Stimulated activated CD4-positive, alpha-beta T cell treated with anti-CD3 and anti-CD28 coated beads, Interleukin-1b, Interleukin-23, amount 100 ng/mL, for 1 hour (primary cell): ENCODE measurements at places on chromosomes 1 and 21.
A peak's percentile ranks its signal among the peaks of the same experiment; 100 is the strongest.

DNA sequence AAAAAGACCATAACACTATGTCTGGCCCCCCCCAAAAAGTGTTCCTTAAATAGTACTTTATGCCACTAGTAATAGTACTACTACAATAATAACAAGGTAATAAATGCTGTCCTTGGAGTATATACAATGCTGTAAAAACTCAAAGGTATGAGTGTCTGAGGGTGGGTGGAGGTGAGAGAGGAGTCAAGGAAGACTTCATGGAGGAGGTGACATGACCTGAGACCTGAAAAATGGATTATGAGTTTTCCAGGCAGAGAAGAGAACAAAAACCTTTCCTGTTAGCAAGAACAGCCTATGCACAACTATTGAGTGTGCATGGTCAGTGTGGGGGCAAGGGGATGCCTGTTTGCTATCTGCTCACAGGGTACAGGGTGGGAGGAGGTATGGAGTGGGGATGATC is 290.2 kb upstream of the USP24 start:
- DNase-seq: no peak

- no peak for DNase-seq
Measured at GRCh38 chr1:59368008-59368670, 71.2 kb downstream of the FGGY start.

GRCh38 chr1:49026230-49026811 is 249.6 kb upstream of the BEND5 start:
- no peak for DNase-seq

DNA sequence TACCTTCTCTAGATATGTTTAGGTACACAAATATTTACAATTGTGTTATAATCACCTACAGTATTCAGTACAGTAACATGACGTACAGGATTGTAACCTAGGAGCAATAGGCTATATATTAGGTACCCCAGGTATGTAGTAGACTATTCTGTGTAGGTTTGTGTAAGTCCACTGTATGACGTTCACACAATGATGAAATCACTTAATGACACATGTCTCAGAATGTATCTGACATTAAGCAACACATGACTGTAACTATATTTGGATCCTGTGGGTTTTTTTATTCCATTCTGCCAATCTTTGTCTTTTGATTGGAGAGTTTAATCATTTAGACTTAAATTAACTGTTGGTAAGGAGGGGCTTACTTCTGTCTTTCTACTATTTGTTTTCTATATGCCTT is 52.1 kb downstream of the STYXL2 start:
- DNase-seq: no peak

DNA sequence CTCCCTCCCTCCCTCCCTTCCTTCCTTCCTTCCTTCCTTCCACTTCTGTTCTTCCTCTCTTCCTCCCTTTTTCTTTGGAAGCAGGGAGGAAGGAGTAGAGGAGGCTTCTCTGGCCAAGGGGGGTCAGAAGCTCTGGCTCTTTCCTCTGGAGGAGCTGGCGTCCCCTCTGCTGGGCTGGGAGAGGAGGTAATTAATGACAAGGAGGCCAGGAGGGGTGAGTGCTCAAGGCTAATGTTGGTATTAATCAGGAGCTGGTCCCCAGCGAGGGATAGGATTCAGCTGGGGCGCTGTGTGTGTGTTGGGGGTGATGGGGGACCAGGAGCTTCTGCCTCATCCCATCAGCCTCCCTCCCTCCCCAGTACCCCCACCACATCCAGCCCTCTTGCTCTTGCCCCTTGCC is 6.2 kb upstream of the PEAR1 start:
- no peak for DNase-seq

DNA sequence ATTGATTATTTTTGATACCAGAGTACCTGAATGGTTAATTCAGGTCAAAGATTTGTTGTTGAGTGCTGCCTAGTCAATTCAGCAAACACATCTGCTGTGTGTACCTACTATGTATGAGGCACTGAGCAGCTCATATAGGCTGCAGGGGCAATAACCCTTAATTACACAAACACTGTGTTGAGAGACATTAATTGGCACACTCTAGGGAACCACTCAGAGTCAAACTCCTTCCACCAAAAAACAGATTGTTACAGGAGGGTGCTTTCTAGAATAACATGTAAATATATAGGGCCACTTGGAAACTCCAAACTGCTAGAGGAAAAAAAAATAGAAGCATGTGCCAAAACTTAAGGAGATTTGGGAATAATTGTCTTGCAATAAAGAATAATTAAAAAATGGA is 31.3 kb downstream of the UBE2U start:
- no peak for DNase-seq

- DNase-seq: peak; percentile 94
Measured at GRCh38 chr1:27044613-27045151, 32.0 kb upstream of the TENT5B start.

DNA sequence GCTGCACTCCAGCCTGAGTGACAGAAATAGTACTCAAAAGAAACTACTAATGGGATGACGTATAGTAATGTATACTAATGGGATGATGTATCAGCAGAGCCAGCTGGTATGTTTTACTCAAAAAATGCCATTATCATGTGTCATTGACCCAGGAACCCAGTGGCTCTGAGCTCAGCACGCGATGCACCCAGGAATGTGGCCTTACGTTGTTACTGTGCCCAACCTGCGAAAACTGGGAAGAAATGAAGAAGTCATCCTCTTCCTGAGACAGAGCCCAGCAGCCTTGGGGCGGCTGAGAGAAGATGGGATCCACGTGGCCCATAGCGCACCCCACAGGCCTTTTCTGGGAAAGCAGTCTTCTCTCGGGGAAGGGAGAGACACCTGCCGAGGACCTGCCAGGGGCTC is 8.8 kb downstream of the UBE2J2 start:
- no peak for DNase-seq

DNA sequence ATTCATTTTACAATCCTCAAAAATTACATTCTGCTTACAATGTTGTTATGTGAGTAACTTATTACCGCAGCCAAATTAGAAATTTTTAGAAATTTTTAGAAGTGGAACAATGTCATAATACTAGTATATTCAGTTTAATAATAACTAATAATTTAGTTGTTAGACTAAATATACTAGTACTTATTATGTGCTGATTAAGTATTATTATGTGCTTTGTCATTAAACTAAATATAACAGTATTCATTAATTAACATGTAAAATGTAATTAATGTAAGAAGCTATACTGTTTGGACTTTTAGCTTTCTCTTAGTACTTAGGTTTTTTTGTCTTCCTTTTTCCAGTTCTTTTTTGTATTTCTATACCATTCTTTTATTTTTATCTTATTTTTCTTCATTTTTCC is 15.3 kb downstream of the ODR4 start:
- DNase-seq: no peak

DNA sequence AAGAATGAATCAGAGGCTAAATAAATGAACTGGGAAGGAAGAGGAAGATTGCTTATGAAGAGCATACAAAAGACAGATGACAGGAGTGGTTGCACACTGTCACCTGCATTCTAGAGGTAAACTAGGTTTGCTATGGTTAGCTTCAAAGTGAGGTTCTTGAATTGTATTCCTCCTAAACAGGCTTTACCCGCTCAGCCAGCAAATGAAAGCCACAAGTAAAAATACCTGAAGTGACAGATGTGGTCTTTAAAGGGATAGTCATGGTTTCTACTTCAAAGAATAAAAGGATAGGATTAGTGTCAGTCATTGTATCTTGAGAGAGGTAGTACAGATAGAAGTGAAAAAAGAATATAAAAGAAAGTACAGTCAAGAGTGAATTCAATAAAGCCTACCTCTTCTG is 32.4 kb upstream of the PRDX6 start:
- DNase-seq: no peak

- DNase-seq: no peak
Measured at GRCh38 chr1:86504895-86505563, 36.3 kb downstream of the CLCA1 start.

DNA sequence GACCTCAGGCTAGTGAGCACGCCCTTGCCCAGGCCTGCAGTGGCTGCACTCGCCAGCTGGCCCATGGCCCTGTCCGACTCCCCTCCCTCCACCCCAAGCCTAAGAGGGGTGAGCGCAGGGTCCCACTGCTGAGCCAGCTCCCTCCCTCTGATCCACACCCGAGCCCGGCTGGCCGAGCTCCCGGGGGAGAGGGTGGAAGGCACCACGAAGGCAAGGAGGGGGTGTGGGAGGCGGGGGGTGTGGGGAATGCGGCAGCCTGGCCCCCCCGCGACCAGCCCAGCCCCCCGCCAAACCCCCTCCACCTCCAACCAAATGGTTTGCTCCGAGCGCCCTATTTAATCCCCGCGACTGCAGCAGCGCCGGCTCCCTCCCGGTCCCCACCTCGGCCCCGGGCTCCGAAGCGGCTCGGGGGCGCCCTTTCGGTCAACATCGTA is at the start of gene CADM3:
TSS of gene CADM3 (plus strand) at position 362 of the 434 bp plus-strand sequence. CDS start 151 bp downstream, outside the sequence.
- no peak for DNase-seq

- no peak for DNase-seq
Measured at GRCh38 chr1:224497714-224498573, 63.3 kb upstream of the WDR26 start.

- no peak for DNase-seq
Measured at GRCh38 chr1:165485716-165486115, 40.8 kb upstream of the RXRG start.

DNA sequence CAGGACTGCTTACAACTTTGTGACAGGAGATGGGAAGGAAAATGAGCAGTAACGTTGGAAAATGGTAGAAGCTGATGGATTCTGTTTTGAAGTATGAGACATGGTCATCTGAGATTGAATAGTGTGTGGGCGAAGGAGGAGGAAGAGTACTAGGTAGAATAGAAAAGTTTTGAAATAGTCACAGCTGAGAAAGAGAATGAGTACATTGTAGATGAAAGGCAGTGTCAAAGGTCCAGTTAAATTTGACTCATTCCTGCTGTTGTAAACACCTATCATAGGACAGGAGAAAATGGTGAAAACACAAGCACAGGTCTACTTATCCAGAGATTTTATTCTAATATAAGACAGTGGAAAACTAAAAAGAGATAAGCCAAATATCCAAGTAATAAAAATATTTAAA is 56.8 kb upstream of the CFHR3 start:
- DNase-seq: no peak

GRCh38 chr1:246066573-246066972 is 440.5 kb downstream of the SMYD3 start:
- no peak for DNase-seq

DNA sequence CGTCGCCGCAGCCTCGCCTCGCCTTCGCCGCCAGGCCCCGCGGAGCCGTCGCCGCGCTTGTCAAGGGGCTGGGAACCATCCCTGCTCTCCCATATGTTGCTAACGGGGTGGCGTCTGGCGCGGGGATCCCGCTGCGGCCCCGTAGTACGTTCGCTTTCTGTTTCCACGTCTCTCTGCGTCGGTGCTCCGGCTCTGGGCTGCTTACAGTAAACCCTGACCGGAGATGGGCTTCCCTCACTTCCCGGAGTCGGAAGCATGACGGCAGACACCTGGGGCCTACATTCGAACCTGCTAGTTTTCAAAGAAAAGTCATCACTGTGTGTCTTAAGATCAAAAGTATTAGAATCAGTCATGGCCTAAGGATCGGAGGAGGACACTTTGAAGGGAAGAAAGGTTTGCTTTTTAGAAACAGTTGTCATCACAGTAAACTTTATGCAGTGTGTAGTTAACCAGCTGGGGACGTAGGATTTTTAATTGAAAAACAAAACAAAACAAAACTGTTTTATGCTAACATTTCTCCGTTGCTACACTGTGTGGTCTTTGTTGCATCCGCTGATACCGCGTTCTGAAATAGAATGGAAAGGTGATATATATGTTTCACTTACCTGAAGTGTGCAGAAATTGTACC is 69.0 kb downstream of the SLC35A3 start:
- peak; percentile 36 for DNase-seq

DNA sequence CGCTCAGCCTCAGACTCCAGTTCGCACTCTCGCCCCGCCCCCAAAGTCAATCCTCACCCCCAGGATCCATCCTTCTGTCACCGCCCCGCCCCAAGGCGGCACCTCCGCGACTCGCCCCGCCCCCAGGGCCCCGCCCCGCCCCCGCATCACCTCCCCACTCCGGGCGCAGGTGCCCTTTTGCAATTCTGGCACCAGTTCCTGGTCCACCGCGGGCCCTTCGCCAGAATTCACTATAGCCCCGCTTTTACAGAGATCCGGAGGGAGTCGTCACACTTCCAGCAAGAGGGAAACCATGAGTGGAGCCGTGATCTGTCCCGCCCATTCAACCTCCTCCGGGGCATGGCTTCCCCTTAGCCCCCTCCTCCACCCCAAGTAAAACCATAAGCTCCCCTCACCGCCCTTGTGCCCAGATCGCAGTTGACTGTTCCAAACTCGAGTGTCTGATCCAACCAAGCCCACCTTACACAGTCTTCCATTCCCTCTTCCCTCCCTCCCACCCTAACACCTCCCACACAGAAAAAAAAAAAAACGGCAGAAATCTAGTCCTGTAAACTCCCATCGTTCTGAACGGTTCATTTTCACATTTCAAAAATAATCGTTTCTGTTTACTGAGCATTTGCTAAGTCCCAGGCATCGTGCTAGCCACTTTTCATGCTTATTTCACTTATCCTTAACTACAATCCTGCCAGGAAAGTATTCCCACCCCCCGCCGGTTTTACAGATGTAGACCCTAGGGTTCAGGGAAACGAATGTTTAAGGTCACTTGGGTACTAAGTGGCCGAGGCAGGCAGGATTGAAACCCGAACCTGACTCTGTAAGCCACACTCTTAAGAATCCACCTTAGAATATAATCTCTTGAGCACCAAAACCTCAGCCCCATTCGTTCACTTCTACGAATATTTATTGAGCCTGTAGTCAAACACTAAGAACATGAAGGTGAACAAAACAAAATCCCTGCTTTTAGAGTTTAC is 1.3 kb upstream of the DNAJC16 start:
- DNase-seq: no peak

DNA sequence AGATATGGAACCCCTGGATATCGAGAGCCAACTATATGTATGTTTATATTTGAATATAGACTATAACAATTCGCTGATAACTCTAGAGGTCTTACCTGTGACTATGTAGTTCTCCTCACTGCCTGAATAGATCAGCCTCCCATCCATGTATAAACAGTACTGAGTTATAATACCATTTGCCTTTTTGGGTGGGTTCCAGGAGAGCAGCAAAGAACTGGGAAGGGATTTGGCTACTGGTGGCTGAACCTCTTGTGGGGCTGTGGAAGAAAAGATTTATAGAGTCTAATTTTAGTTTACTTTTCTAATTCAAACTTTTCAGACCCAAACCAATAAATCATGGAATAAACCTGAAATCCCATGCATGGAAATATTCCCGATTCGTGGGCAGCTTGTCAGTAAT is 376.9 kb downstream of the USH2A start:
- no peak for DNase-seq

DNA sequence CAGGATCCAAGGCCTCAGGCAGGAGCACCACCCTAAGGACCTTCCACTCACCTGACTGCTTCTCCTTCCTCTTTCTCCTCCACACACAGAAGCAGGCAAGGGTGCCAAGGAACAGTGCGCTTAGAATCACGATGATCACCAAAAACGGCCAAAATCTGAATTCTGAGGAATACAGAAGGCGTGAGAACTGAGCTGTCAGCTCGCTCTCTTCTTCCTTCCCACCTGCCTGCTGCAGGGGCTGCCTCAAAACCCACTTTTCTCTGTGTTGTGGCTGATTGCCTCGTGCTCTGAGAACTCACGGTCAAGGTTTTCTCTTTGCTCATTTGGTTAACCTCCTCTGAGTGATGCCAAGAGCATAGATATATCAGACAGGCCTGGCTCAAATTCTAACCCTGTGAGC is 23.8 kb downstream of the CD244 start:
- no peak for DNase-seq
